ENCODE measurements at places on chromosomes 2 and 18. TPM values are rescaled to one million over a fixed set of nuclear protein-coding genes. Genes with fewer than 3 reads are reported as not detected.

DNA sequence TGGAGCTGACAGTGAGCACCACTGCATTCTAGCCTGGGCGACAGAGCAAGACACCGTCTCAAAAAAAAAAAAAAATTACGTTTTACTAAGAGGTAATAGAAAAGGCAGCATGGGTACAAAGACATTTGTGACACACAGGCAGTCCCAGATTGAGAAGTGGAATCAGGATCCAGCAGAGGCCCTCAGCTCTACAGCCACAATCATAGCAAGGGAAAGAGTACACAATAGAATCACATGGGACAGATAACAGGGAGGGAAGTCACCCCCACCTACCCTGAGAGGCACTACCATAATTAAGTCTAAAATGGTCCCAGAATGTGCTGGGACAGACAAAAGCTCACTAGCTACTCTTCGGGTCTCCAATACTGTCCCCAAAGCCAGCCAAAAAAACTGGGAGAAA, 12.5 kb downstream of the SRBD1 start:
- DNase-seq: no peak

Gene L3MBTL4
- total RNA-seq: 0.07 TPM

GRCh38 chr2:202376460-202377206, 506 bp downstream of the BMPR2 start:
- peak; percentile 46 for DNase-seq

GRCh38 chr2:127049927-127050802, 56.8 kb downstream of the BIN1 start:
- DNase-seq: peak; percentile 52

DNA sequence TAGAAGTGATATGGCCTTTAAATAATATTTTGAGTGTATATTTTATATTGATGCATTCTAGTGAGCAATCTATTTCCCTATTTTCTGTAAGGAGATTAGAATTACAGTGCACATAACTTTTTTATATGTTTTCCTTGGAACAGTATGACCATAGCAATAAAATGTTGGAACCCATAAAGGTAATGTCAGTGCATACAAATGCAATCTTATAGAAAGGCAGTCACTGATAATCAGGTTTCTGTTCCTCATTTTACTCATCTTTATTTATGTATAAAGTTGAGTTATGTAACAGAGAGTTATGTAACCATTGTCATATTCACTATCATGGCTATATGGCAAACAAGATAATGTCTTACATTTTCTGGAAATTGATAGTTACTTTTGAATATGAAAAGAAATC, 179.9 kb upstream of the NETO1 start:
- no peak for DNase-seq

DNA sequence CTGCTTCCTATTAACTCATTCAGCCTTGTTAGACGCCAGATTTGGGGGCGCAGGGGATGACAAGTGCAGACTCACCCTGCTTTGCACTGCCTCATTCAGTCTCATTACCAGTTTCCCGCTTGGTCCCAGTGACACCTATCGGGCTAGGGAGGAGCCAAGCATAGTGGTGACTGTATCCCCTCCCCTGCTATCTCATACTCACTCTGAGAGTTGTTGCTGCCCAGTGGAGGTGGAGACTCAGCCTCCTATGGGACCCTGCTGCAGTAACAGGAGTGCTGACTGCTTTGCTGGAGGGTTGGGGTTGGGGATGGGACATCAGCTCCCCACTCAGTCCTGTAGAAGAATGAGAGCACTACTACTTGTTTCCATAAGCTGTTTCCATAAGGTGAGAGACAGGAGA, 21.3 kb upstream of the PIK3C3 start:
- DNase-seq: no peak

Data from CD8-positive, alpha-beta memory T cell (primary cell).